Astrocyte (in vitro differentiated cells and primary cell): ENCODE measurements at places on chromosomes 3 and 15. TPM values are rescaled to one million over a fixed set of nuclear protein-coding genes. Genes with fewer than 3 reads are reported as not detected.
A peak's percentile ranks its signal among the peaks of the same experiment; 100 is the strongest.

GRCh38 chr15:47293466-47294162 lies 423.7 kb upstream of the SEMA6D start:
- no peak overlapping the region for H3K4me3 ChIP-seq
- no peaks in the 10 kb centered on the region for H3K36me3 ChIP-seq
- peaks cover 4% of the 10 kb centered on the region for H3K4me1 ChIP-seq
- H3K27ac ChIP-seq: no peak overlapping the region
- no peaks in the 10 kb centered on the region for H3K27me3 ChIP-seq
- DNase-seq: peak; percentile 91

DNA sequence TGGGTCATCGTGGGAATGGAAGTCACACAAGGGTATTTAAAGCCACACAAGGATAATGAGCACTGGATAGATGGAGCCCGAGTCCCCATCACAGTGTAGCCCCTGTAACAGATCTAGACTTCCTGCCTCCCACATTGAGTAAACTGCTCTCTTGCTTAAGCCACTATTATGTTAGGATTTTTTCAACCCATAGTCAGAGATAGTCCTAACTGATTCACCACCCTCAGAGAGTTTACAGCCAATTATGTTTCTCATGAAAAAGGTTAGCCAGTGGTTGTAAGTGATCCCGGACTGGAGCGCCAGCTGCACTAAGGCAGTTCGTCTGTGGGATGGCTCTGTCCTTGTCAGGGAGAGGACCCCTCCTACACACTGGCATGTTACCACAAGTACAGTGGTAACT lies 77.0 kb downstream of the KLF13 start:
- DNase-seq: no peak
- no peaks in the 10 kb centered on the region for H3K36me3 ChIP-seq
- H3K4me1 ChIP-seq: peaks cover 26% of the 10 kb centered on the region

- H3K27ac ChIP-seq: peak overlapping the region; percentile 12
- DNase-seq: peak; percentile 74
- no peaks in the 10 kb centered on the region for H3K36me3 ChIP-seq
Observed at GRCh38 chr3:120177151-120177550, 82.9 kb upstream of the GSK3B start.

Gene FANCD2OS
- not detected in 2 replicates for total RNA-seq

Gene TPRG1
- total RNA-seq: 0.72 and 1.1 TPM in 2 replicates

DNA sequence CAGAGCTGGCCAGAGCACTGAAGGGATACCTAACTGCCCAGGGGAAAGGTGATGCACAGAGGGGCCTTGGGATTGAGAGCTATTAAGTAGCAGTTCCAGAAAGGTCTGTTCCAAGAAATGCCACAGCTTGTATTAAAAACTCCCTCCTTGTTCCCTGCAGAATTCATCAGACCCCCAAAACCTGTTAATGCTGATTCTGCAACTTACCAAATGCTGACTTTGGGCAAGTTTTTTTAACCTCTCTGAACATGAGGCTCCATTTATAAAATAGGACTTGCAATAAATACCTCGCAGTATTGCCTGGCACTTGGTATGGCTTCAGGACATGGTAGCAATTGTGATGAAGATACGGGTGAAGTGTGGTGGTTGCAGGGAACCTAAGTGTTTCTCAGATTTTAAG lies 30.1 kb upstream of the SYNPR start:
- no peak overlapping the region for H3K27ac ChIP-seq
- no peak overlapping the region for H3K4me3 ChIP-seq
- no peaks in the 10 kb centered on the region for H3K4me1 ChIP-seq
- H3K36me3 ChIP-seq: no peaks in the 10 kb centered on the region

GRCh38 chr3:52774901-52775864 lies 2.2 kb upstream of the ITIH1 start:
- no peaks in the 10 kb centered on the region for H3K27me3 ChIP-seq
- H3K27ac ChIP-seq: no peak overlapping the region
- peaks cover 5% of the 10 kb centered on the region for H3K4me1 ChIP-seq
- no peaks in the 10 kb centered on the region for H3K36me3 ChIP-seq
- DNase-seq: no peak

Gene KBTBD13
- total RNA-seq: not detected in 2 replicates

Gene GOLGA6L10
- total RNA-seq: 0.12 and 0.30 TPM in 2 replicates

Gene WDR93
- not detected in 2 replicates for total RNA-seq

DNA sequence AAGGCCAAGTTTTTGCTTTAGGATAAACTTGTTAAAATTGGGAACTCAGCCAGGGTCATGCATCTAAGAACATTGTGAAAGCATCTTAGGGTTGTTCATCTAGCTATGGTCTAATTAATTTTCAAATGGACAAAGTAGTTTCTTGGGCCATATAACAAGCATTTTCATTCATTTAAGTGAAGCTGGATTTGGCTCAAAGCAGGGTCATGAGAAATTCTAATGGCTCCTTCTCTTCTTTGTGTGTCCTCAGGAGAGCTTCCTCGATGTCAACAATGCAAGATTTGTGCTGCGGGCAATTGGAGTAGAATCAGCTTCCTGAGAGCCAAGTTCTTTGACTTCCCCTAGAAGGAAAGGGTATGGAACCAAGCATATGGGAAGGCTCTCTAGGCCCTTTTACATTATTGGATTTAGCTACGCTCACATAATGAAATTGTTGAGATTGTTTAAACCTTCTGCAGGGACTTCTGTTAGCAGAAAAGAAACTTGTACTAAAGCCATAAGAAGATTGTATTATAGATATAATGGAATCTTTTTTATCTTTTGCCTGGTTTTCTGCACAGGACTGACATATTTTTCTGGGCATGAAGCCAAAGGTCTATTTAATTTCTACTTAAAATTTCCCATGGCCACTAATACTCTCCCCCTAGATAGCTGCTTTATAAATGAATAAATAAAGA lies 1.8 kb upstream of the SAMMSON start:
- H3K4me3 ChIP-seq: no peak overlapping the region
- no peaks in the 10 kb centered on the region for H3K27me3 ChIP-seq
- DNase-seq: no peak

- no peaks in the 10 kb centered on the region for H3K36me3 ChIP-seq
- peaks cover 12% of the 10 kb centered on the region for H3K4me1 ChIP-seq
- H3K27ac ChIP-seq: peak overlapping the region; percentile 84
Observed at GRCh38 chr3:24145981-24146822, 201.1 kb downstream of the NR1D2 start.

- H3K4me3 ChIP-seq: no peak overlapping the region
- H3K27me3 ChIP-seq: no peaks in the 10 kb centered on the region
- H3K27ac ChIP-seq: no peak overlapping the region
- H3K36me3 ChIP-seq: no peaks in the 10 kb centered on the region
- H3K4me1 ChIP-seq: peaks cover 30% of the 10 kb centered on the region
Observed at GRCh38 chr3:51343918-51344687, 41.0 kb upstream of the MANF start.

Gene TMCO5A
- not detected in 2 replicates for total RNA-seq

GRCh38 chr15:72532991-72533601 lies 59.0 kb downstream of the ARIH1 start:
- H3K36me3 ChIP-seq: no peaks in the 10 kb centered on the region
- H3K27ac ChIP-seq: no peak overlapping the region
- no peak overlapping the region for H3K4me3 ChIP-seq
- no peaks in the 10 kb centered on the region for H3K4me1 ChIP-seq
- H3K27me3 ChIP-seq: no peaks in the 10 kb centered on the region

- peaks cover 13% of the 10 kb centered on the region for H3K4me1 ChIP-seq
- no peak overlapping the region for H3K27ac ChIP-seq
- DNase-seq: peak; percentile 94
- H3K4me3 ChIP-seq: no peak overlapping the region
Observed at GRCh38 chr3:40800343-40800742, 275.6 kb downstream of the ZNF621 start.

Gene AADACL2
- total RNA-seq: not detected in 2 replicates

Gene POC1A
- total RNA-seq: 3.1 and 3.7 TPM in 2 replicates
